ENCODE measurements at places on chromosomes 16 and 17.

GRCh38 chr16:66800856-66801255, 528 bp downstream of the TERB1 start:
- DNase-seq, result no peak

DNA sequence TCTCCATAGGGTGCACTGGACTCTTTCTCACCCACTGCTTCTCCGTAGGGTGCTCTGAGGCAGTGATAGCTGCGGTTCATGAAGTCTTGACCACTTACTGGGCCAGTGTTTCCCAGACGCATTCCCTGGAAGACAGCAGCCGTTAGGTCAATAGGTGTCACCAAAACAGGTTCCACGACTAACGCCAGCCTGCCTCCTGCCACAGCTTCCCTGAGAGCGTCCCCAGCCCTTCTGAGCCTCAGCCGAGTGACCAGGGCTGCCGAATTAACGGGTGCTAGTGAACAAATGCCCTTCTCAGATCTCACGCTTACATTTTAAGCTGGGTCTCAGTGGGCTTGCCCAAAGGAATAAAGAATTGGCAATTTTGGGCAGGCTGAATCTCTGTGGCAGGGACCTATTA, 188.7 kb upstream of the TNRC6C start:
- DNase-seq, result no peak

DNA sequence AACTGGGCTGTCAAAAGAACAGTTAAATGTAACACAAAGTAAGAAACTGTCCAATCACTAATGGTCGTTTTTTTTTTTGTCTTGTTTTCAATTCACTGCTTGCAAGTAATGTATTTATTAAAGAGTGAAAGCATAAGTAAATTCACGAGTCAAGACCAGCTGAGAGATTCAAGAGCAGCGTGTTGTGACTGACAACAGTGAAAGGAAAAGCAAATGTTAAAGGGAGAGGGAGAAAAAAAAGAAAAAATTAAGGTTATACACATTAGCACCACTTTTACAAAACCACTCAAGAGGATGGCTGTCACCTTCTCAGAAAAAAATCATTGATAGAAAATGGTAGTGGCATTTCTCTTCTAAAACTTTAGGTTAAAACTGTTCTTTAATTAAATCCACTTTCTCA, 36.1 kb downstream of the GPATCH8 start:
- no peak for DNase-seq

DNA sequence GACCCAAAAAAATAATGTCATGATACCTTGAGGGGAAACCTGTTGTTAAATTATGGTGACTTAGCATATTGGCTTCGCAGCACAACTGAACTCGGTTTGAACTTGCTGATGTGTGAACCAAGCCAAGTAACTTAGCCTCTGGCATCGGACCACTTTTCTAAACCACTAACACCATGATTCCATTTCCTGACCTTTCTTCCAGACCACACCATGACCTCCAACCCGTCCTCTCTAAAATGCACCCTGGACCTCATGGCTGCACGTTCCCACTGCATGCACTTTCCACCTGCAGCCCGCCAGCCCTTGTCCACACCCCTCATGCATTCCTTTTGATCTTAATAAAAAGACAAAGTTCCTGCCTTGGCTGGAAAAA, 29.3 kb downstream of the DYNLRB2 start:
- DNase-seq, result no peak

- DNase-seq, result no peak
Measured at GRCh38 chr16:57871456-57871855, 69.2 kb upstream of the KIFC3 start.

DNA sequence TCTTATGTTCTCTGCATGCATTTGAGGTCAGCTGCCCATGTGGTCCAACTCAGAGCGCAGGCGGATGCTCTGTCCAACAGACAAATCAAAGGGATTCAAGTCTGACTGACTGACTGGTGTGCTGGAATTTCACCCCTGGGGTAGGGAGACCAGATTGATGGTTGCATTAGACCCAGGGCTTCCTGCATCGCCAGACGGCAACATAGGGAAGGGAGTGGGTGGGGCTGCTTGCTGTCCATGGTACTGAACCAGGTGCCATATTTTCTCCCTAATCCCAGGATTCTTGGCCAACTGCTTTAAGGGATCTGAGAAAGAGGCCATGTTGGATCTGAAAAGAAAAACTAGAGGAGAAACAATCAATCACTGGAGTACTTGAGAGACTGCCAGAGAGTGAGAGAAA, 332.0 kb downstream of the XYLT1 start:
- no peak for DNase-seq

DNA sequence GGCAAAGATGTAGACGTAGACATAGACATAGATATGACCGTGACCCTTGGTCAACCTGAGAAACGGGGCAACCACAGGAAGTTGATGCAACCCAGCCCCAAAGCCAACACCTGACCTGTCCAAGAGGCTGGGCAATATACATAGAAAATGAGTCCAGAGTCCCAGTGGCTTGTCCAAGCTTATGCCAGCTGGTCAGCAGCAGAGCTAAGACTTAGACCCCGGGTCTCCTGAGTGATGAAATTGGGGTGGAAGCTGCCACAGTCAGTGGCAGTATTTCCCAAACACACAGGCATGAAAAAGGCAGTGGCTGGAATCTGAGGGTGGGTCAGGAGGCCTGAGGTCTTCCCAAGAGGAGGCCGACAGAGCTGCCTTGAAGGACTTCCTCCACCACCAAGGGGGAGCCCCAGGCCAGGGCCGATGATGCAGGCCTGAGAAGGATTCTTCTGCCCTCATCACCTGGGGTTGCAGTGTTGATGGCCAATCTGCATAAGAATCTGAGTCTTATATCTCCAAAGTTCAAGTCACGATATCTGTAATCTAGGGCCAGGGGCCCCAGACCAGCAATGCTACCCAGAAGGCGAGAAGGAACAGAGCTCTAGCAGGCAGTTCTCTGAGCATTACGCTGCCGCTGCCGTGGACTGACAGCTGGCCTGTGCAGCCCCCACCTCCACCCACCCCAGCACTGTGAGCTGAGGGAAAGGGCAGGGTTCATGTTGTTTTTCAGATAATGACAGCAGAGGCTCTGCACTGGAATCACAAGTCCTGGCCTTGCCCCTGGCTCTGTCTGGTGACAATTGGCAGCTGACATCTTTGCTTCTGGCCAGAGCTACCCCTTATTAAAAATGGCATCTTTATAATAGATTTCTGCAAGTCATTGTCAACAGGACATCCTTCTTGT, 72.7 kb downstream of the GNAO1 start:
- no peak for DNase-seq

- DNase-seq, result peak; percentile 43
Measured at GRCh38 chr17:32877164-32877764, 340 bp upstream of the MYO1D start.

- DNase-seq, result no peak
Measured at GRCh38 chr16:1770328-1771187, 785 bp downstream of the NME3 start.

GRCh38 chr17:17837380-17837821, 615 bp upstream of the SREBF1 start:
- no peak for DNase-seq

- no peak for DNase-seq
Measured at GRCh38 chr17:10265100-10265810, 66.8 kb upstream of the GAS7 start.

- no peak for DNase-seq
Measured at GRCh38 chr16:64251742-64252141, 870.1 kb downstream of the CDH11 start.

GRCh38 chr17:9361188-9361955, 214.2 kb downstream of the STX8 start:
- no peak for DNase-seq

- DNase-seq, result no peak
Measured at GRCh38 chr17:52138350-52138749, 20.2 kb downstream of the CA10 start.

DNA sequence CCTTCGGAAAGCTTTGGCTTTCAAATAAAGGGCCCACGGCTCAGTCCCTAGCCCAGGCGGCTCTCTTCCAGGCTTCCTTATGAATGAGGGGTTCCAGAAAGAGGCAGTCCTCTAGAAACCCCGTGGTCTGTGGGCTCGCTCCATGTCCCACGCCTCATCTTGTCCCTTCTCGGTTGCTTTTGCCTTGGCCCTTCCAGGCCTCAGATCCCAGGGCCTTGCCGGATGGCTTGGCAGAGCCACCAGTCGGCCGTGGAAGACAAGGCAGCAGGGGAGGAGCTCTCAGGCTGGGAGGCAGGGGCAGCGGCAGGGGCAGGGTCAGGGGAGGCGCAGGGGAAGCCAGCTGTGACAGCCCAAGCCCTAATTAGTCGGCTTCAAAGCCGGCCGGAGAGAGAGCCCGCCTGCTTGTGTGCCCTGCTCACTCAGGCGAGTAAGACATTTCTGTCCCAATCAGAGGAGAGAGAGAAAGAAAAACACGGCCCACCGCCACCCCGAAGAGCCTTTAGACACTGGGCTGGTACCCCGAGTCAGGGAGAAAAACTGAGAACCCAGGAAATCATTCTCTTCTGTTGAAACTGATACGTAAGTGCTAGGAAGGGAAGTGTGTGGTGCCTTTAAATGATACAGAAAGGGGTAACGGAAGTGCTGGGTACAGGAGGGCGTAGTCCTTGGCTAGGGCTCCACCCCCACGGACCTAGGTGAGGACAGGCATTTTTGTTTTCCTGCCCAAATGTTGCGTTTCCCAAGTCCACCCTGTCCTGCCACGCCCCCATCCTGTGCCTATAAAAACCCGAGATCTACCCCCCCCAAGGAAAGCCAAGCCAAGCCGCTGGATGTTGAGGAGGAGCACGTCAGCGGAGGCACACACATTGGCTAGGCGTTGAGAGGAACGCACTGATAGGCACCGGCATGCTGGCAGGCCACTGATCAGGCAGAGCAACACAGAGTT, 27.8 kb upstream of the MEIOC start:
- no peak for DNase-seq

DNA sequence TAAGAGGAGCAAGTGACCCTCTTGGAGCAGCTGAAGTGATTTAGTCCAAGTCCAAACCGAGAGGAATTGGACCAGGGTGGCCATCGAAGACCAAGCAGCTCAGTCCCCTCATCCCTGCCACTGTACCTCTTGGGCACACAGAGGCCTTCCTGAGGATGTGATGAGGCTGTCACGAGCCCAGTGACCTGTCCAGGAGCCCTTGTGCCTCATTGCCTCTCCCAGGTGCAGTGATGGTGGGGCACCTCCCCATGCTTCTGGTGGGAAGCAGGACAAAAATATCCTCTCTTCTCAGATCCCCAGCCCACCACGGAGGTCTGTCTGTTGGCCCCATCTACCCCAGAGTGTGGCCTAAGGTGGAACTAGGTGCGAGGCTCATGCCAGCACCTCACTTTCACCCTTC, 2.7 kb upstream of the CD300LG start:
- no peak for DNase-seq

- DNase-seq, result no peak
Measured at GRCh38 chr16:66563574-66564334, 2.5 kb upstream of the CMTM1 start.

GRCh38 chr17:50100921-50101345, 5.8 kb downstream of the PDK2 start:
- no peak for DNase-seq

- DNase-seq, result no peak
Measured at GRCh38 chr17:51152766-51153209, 571 bp upstream of the NME1 start.

- no peak for DNase-seq
Measured at GRCh38 chr17:44389723-44390202, 314 bp upstream of the ITGA2B start.

DNA sequence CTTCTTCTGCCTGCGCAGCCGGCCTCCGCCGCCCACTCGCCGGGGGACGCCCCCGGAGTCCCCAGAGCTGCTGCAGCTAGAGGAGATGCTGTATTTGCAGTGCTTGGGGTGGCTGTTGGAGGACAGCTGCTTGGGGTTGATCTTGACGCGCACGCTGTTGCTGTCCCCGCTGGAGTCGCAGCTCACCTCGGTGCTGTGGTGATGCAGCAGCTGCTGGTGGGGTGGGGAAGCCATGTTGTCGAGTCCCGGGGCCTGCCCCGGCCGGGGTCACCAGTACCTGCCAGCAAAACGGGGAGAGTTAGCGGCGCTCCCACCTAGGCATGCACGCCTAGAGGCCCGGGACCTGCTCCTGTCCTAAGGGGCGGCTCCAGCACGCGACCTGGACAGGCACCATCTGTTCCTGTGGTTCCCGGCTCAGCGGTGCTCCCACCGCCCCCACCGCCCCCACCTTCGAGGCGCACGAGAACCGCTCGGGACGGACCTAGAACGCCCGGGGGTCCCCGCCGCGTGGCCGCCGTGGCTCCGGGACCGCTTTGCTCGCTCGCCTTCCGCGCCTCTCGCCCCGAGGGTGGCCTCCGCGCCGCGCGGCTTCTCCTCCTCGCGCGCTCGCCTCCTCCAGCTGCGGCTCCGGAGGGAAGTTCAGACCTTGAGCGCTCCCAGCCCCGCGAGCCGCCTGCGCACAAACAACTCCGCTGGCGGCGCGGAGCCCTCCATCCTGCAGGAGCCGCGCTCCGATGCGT, 863 bp downstream of the ADCY9 start:
- no peak for DNase-seq

- DNase-seq, result no peak
Measured at GRCh38 chr17:48841395-48841831, 10.6 kb downstream of the CALCOCO2 start.

DNA sequence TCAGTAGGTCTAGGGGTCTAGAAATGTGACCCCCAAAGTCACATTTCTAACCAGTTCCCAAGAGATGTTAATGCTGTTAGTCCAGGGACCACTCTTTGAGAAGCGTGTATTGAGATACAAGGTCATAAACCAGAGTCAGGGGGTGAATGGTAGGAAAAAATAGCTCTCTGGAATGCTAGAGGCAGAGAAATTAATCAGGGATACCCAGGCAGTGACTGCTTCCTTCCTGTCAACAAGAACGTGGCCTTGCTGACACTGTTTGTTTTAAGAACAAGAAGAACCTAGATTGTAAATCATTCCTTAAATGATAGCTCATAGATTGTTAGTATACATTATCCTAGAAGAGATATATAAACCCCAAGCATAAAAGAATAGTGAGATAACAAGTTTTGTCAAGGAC, 43.8 kb downstream of the PITPNM3 start:
- no peak for DNase-seq

GRCh38 chr17:20944014-20944865, 98.6 kb downstream of the USP22 start:
- DNase-seq, result no peak

- DNase-seq, result no peak
Measured at GRCh38 chr16:28167730-28168129, 44.0 kb downstream of the XPO6 start.

Measured in esophagus squamous epithelium (tissue), 5 donors.